H1 (cell line): ENCODE measurements at places on chromosomes 16 and 17.
A peak's percentile ranks its signal among the peaks of the same experiment; 100 is the strongest.

- no peak for DNase-seq
Observed at GRCh38 chr16:11024333-11025053, 80.1 kb downstream of the CLEC16A start.

DNA sequence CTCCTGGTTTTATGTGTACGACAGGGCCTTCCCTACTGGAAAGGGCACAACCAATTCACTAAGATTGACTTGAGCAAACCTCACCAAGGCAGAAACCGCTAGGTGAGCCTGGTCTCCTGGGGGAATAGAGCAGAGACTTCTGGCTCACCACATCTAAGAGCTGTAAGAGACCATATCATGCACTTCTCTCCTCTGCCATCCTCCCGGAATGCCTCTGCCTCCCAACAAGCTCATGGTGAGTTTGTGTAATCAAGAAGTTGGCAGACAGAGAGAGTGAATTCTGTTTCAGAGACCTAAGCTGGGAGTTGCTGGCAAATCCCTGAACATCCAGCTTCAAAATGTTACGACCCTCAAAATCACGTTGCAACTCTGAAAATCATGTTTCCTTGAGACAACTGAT is 154.8 kb downstream of the SLC39A11 start:
- no peak for DNase-seq

DNA sequence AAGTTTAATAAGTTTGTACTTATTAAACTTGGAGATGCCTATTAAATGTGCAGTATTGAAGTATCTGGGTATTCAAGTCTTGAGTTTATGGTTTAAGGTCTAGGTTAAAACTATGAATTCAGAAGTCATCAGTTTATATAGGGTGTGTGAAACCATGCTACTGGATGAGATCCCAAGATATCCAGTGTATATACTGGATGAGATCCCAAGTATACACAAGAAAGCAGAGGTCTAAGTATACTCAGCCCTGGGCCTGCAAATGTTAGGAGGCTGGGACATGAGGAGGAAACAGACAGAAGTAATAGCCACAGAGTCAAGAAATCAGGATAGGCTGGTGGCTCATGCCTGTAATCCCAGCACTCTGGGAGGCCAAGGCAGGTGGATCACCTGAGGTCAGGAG is 194.4 kb upstream of the AXIN2 start:
- no peak for DNase-seq

GRCh38 chr17:50763716-50764475 is 3.4 kb downstream of the ANKRD40CL start:
- no peak for DNase-seq

- no peak for DNase-seq
Observed at GRCh38 chr16:81067166-81067565, 9.9 kb downstream of the C16orf46 start.

- DNase-seq = no peak
Observed at GRCh38 chr17:68987966-68988365, 32.8 kb upstream of the ABCA8 start.

GRCh38 chr17:57317079-57317478 is 60.8 kb downstream of the MSI2 start:
- DNase-seq = no peak

DNA sequence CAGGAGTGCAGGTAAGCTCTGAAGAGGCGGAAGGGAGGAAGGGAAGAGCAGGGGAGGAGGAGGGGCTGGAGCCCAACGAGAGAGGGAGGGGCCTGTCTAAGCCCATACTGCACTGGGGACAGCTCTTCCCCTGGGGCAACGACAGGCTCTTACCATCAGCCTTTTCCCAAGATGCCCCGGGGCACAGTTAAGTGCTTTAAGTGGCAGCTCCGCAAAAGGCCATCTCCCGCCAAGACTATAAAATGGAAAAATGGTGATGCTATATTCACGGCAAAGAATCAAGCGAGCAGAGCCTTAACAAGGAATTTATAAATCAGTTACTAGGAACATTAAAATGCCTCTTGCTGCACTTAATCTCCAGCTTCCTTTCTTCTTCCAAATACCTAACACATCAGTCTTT is 110.2 kb upstream of the NLRP1 start:
- DNase-seq = no peak

DNA sequence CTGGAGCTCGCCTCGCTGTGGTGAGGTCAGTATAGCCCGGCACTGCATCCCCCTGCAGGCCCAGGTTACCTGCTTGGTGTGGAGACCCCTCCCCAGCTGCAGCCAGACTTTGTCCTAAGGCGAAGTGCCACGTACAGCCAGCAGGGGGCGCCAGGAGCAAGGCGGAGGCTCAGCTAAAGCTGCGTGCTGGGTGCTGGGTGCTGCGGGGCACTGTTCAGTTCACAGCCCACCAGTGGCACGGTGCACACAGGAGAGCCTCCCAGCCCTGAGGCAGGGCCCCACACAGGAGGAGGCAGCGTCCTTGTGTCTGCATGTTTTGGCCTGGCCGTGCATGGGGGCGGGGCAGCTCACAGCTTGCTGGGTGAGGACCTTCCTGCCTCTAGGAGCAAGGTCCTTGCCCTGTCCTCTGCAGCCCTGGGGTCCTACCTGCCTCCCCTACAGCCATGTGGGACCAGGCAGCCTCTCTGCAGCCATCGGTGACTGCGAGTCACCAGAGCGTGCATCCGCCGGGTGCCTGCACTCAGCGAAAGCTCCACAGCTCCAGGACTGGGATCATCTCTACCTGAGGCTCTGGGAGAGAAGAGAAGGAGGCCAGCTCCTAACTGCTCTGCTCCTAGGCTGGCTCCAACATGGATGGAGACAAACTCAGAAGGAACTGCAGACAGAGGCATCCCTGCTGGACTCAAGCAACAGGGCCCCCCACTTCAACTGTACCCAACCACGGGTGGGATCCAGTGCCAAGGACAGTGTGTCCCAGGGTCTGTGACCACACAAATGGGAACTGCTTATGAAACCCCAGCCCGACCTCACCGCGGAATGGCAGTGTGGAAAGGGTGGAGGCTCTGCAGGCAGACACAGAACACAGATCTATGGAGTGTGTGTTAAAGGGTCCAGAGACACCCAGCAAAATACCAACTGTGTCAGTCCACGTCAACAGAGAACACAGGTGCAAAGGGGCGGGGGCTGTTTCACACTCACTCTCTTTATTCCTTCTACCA is 19.0 kb downstream of the SLC7A5 start:
- peak; percentile 94 for DNase-seq

DNA sequence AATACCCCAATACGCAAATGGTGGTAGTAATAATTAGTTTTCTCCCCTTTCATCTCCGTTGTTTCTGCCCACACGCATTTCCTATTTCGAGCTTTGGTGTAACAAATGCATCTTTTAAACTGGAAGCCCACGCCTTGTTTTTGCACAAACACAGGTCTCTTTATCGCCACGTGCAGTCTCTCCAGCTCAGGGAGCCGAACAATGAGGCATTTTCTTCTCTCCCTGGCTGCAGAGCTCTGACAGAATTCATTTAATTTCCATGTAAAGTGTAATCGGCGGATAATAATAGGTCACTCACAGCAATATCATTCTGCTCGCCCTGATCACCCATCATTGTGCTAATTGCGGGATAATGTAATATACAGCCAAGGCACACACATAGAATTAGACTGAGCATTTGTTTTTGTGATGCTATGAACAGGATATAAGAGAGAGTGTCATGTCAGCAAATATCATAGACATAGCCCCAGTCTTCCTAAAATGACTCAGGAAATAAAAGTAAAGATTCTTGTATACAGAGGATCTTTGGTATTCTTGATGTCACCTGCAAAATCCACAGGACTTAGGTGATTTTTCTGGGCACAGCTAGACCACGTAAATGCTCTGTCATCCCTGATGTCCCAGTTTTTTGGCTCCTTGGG is 452.6 kb upstream of the CDH11 start:
- DNase-seq = no peak

DNA sequence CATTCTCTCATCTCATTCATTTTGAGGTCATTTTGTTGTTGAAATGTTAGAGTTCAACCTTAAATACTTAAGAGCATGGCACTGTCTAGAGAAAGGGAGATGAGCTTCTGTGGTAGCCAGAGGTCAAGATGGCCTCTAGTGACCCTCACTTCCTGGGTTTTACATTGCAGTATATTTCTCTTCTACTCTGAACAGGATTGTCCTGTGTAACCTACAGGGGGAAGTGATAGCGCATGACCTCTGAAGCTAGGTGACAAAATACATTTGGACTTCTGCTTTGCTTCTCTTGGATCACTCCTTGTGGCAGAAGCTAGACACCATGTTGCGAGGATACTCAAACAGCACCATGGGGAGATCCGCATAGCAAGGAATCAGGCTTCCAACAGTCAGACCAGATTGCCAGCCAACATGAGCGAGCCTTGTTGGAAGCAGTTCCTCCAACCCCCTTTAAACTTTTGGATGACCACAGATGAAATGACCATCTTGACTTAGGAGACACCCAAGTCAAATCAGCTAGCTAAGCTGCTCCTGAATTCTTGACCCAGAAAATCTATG is 748.4 kb downstream of the MAF start:
- no peak for DNase-seq

DNA sequence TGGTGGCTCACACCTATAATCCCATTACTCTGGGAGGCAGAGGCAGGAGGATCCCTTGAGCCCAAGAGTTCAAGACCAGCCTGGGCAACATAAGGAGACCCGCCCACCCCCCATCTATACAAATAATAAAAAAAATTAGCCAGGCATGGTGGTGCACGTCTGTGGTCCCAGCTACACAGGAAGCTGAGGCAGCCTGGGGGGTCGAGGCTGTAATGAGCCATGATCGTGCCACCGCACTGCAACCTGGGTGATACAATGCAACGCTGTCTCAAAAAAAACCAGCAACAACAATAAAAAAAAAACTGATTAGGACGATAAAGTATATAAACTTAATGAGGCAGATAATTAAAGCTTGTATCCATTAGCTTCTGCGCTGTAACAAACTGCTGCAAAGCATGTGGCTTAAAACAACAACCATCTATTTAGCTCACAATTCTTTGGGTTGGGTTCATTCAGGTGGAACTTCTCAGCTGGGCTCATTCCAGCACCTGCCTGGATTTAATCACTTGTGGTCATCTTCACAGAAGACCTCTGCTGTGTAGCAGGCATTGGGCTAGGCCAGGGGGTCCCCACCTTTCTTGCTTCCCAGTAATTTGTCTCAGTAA is 45.8 kb downstream of the LCMT1 start:
- DNase-seq = no peak

GRCh38 chr17:10018461-10018891 is 113.4 kb upstream of the RCVRN start:
- no peak for DNase-seq

- DNase-seq = no peak
Observed at GRCh38 chr16:78639775-78640174, 540.3 kb downstream of the WWOX start.

DNA sequence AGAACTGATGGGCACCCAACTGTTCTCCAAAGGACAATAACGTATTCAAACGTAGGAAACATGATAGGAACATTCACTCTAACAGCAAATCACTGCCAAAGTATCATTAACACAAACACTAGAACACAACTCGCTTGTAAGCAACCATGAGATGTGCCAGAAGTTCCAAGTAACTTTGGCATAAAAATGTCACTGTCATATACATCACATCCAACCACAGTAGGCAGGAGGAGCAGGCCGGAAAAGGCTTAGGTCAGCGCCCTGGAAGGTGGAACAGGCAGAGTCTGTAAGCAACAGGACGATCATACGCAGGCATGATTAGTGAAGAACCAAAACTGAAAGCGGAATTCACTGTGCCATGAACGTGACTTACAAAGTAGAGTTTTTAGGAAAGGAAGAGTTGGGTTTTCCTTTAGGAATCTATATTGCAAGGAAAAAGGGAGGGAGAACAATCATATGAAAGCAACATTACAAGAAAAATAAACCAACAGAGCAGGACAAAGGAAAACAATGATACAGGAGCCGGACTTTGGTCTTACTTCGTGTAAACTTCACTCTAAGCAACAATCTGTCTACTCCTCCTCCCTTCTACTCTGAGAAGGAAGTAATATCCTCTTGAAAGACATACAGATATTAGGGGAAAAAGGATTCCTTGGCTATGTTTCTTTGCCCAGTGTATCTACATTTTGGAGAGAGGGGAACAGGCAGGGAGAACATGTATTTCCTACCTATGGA is 52.3 kb downstream of the YWHAE start:
- DNase-seq = no peak

DNA sequence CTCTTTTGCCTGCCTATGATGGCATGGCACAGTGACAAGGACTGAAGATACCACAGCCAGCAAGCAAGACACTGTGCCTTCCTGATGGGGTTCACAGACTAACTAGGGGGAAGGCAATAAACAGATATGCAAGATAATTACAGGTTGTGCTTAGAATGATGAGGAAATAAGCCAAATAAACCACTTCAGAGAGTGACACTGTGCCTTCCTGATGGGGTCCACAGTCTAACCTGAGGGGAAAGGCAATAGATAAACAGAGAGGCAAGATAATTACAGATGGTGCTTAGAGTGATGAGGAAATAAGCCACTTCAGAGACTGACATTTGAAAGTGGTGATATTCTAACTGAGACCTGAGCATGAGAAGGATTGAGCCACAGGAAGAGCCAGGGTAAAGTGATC is 84.2 kb downstream of the HS3ST2 start:
- DNase-seq = no peak

GRCh38 chr16:89103156-89103555 is 9.5 kb downstream of the ACSF3 start:
- no peak for DNase-seq

DNA sequence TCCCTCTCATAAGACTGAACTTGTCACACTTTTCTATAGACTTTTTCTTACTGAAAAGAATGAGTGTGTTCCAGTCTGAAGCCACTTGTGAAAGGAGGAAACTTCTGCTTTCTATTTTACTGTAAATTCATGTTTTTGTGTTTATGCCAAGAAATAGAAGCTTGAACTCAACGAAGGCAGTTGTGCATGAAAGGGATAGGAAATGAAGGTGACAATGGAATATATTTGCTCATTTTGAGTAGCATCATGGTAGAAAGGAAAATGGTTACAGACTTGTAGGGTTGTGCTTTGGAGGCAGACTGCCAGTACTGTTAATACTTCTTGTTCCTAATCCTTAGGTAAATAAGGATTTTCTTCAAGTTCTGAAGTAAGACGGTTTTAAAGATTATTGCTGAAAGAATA is 8.1 kb downstream of the CLTC start:
- DNase-seq = no peak

DNA sequence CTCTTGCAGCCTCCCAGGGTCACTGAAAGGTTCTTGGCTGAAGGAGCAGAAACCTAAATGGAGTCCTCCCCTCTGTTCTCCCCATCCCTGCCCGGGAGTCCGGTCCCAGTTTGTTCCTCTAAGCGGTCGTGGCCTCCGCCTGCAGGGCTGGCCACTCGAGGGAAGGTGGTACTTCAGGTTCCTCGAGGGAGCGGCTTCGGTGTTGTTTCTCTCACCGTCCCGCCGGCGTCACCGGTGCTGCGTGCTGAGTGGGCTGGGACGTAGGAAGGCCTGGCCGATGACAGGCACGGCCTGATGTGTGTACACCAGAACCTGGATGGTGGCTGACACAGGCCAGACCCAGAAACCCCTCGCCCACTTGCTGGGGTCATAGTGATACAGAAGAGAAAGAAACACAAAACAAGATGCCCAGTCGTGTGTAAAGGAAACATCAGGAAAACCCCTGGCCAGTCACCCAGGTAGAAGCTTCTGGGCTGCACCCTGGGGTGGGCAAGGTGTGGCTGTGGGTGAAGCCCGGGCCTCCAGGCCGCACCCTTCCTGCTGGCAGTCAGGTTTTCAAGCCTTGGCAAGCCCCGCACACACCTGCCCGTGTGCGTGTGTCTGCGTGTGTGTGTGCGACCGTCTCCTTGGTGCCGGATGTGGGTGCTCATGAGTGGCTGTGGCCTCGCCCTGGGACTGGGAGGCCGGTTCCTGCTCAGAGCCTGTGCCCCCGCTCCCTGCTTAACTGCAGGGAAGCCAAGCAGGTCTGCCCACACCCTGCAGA is 52.0 kb downstream of the BAIAP2 start:
- DNase-seq = no peak

- DNase-seq = peak; percentile 68
Observed at GRCh38 chr16:15907863-15908478, 19.6 kb upstream of the CEP20 start.
